ENCODE measurements at places on chromosomes 2 and 18.

GRCh38 chr2:111667001-111667400, 217.0 kb downstream of the ANAPC1 start:
- no peak for DNase-seq

DNA sequence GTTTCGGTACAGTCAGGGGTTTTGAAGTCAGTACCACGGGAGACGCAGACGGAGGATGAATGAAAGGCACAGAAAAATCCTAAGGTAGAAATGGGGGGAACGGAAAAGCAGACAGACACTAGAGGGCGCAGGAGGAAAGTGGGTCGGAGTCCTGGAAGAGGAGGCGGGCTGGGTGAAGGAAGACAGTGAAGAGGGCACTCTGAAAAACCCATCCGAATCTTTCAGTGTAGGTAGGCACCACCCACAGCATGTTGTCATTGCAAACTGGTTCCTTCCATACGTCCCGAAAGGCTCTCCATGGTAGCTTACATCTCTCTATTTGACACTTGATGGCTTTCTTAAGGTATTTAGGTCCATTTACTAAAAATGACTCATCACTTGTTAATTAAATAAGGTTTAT, 18.5 kb upstream of the ZNF236 start:
- DNase-seq = peak; percentile 36

GRCh38 chr2:3492951-3493614, 26.2 kb downstream of the ADI1 start:
- no peak for DNase-seq

GRCh38 chr2:705971-706511, 28.8 kb upstream of the TMEM18 start:
- no peak for DNase-seq

DNA sequence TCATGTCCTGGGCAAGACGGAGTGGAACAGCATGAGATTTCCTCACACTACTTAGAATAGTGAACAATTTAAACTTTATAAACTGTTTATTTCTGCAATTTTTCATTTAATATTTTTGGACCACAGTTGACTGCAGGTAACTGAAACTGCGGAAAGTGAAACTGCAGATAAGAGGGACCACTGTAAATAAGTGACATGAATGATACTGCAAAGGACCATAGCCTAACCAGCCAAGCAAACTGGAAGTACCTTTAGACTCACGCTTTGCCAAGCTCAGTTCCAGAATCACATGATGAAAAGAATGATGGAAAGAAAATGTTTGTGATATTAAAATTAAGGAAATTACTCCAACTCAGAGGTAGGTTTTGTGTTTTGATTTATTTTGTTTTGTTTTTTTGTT, 94.6 kb upstream of the ITGA4 start:
- DNase-seq = no peak

GRCh38 chr2:195985741-195986140, 82.9 kb downstream of the DNAH7 start:
- DNase-seq = no peak

DNA sequence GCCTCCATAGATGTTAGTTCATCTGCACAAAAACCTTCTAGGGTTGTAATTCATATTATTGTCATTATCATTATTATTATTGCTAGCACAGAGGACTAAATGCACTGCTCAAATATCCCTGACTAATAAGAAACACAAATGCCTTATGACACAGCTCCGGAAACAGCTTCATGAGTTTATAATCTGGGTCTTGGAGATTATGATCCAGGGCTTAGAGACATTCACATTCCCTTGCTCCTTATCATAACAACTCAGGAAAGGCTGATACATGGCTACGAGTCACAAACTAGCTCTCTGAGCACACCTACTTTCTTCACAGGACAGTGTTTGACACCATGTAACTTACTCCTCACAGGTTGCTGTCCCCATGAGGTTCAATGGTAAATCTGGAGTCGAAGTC, 102.2 kb upstream of the TTC39C start:
- no peak for DNase-seq

DNA sequence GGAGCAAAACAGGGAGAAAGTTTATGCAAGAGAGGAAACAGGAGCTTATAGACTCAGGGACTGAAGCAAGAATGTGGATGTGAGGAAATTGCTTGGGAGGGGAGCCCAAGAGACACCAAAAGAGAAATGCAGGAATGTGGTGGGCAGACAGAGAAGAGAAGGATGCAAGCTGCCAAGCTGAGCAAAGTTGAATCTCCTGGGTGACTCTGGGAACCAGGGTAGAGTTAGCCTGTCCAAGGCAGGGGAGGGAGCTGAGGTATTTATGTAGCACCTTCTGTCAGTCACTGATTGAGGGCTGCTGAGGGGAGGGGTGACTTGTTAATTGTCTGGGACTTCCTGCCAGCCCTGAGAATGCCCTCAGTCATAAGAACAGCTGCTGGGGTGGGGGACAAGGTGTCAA, 464.3 kb downstream of the NBAS start:
- no peak for DNase-seq

- DNase-seq = no peak
Measured at GRCh38 chr18:58640428-58640805, 11.5 kb upstream of the ALPK2 start.

DNA sequence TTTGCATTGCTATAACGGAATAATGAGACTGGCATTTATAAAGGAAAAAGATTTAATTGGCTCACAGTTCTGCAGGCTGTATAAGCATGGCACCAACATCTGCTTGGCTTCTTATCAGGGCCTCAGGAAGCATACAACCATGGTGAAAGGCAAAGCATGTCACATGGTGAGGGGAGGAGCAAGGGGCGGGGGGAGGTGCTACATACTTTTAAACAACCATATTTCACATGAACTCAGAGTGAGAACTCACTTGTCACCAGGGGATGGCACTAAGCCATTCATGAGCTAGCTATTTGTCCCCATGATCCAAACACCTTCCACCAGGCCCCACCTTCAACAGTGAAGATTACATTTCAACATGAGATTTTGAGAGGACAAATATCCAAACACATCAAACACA, 188.7 kb downstream of the MBD5 start:
- no peak for DNase-seq

GRCh38 chr2:43178602-43179542, 47.5 kb downstream of the ZFP36L2 start:
- no peak for DNase-seq

- no peak for DNase-seq
Measured at GRCh38 chr18:23451491-23451890, 1.6 kb upstream of the RIOK3 start.

DNA sequence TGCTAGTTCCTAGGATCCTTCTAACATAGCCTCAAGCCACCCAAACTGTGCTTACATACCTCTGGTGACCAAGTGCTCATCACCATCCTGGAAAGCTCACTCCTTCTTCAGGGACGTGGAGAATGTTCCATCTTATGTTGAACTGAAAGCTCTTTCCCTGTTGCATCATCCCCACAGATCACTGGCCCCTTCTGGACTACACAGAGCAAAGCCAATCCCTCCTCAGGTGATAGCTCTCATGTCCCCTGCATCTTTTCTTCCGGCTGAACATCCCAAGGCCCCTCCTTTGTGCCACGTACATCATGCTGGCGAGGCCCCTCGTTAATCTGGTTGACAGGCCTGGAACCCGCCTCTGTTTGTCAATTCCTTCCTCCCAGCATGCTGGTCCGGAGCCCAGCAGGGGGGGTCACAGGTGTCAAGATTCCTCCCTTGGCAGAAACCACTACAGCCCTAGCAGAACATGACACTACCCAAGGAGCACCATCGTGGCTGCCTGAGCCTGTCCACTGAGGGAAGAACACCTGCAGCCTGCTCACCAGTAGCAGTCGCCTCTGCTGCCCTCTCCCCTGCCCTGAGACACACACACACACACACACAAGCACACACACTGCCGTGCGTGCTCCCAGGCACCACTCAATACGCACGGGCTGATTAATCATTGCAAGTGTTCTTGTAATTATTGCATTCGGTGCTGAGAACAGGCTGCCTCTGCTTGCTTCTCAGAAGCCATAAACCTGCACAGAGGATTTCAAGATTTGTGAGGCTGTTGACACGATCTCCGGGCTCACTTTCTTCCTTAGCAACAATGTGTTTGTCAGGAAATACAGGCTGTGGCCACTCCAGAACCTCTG, 6.3 kb upstream of the KCNK3 start:
- no peak for DNase-seq

DNA sequence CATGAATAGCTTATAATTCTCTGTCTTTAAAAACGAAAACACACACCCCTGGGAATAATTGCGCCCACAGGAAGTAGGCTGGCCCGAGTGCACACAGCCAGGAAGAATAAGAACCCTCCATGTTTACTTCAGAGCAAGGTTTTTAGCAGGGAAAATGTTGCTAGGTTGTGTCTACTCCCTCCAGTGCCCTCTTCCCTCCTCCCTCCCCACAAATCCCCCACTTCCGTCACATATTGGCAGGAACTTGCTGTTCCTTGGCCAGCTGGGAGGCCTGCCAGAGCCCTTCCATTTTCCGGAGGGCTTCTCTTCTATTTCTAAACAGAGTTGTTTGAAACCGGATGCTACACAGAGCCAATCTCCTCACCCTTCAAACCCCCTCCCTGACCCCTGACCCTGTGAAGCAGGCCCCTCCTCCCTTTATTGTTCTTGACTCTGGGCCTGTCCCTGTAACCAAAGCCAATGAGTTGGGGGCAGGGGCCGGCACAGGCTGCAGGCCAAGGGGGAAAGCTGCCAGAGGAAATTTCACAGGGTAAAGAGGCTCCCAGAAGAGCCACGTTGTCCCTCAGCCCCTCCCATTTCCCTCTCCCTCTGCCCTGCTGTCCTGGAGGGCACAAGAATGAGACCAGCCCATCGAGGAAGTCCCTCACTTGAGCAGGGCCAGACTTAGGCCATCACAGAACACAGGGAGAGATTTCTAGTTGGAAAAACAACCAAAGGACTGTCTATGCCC, 49.8 kb upstream of the LGALSL start:
- DNase-seq = no peak

GRCh38 chr18:25780105-25780504, 310.3 kb downstream of the SS18 start:
- DNase-seq = no peak

GRCh38 chr2:47696478-47696831, 86.5 kb upstream of the MSH6 start:
- no peak for DNase-seq

GRCh38 chr2:59745085-59745484, 808.4 kb downstream of the BCL11A start:
- no peak for DNase-seq

DNA sequence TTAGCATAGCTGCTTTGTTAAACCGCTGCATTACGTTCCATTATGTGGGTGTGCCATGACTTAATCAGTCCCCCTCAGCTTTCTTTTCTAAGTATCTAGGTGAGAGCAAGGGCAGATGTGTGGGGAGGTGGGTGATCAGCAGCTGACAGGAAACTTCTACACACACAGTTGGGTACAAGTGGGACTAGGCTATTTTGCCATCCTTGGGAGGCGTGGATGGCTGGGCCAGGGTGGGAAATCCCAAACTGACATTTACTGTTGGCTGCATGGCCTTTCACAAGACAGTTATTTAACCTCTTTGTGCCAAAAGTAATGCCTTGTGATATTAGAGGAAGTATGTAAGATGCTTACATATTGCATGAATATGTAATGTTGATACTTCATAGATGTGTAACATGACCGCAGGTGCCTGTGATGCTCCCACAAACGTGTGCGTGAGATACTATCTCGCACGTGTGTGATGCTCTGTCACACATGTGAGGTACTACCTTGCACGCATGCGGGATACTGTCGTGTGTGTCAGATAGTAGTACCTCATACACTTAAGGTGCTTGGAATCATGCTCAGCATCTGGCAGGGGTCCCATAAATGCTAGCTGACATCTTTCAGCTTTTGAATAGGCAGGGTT, 314.5 kb downstream of the PRKCE start:
- DNase-seq = no peak

- DNase-seq = no peak
Measured at GRCh38 chr2:102063941-102064678, 72.3 kb downstream of the IL1R2 start.

DNA sequence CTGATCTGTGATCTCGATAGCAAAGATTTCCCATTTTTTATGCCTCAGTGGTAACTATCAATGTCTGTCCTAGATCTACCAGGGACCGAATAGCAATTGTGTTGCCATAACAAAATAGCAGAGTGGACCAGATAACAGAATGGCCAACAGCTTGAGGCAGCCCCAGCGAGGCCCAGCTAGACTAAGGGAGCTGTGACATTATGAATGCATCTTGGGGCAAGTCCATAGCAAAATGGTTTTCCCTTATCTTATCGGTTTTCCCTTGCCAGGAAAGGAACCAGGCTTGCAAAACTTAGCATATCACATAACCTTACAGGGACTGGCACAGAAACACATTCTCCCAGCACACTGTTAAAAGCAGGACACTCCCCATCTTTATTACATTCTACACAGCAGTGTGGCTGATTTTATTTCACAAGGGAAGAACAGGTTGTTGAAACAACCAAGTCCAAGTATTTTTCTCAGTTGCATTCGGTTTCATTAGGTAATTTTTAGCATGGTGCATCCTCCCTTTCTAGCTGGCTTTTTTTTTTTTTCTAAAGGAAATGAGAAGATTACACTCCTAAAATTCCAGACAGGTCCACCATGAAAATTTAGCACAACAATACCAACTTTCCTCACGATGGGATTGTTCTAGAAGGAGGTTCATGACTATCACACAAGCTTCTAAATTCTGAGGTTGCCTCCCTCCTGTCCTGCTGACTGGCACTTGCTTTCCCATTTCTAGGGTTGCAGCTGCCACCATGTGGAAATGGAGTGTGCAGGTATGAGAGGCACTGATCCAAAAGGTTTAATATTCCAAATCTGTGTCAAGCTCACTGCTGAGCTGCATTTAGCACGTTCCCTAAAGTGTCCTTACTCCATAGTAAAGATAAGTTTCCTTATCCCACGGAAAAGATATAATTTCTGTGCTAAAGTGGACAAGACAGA, 97.0 kb upstream of the SLC35G4 start:
- no peak for DNase-seq

- no peak for DNase-seq
Measured at GRCh38 chr2:132593171-132593570, 76.8 kb downstream of the LYPD1 start.

DNA sequence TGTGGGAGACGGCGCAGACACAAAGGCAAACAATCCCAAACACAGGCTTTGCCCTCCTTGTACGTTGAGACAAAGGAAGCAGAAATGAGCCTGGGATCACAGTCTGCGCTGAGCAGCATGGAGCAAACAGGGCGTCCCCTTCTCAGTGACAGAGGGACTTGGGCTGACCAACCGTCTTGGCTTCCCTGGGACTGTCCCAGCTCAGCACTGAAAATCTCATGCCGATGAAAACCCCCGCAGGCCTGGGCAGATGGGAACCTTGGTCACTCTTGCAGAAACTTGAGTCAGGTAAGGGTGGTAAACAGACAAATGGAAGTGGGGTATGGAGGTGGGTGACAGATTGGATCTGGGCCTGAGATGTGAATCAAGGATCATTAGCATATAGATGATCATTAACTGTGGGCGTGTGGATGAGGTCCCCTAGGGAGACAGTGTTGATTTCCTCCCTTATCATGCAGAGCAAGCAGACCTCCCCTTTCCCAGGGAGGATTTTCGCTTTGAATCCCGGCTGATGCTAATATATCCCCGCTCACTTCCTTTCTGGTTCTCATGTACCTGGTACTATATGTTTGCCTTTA, 19.1 kb upstream of the SH3BP4 start:
- no peak for DNase-seq

GRCh38 chr2:127037476-127037875, 69.5 kb downstream of the BIN1 start:
- DNase-seq = no peak

GRCh38 chr18:73784853-73785252, 362.8 kb downstream of the FBXO15 start:
- DNase-seq = no peak

All from stimulated activated CD8-positive, alpha-beta memory T cell treated with anti-CD3 and anti-CD28 coated beads, Interleukin-7, amount 100 ng/mL, for 1 hour (primary cell).